HFF-Myc (cell line): ENCODE measurements at places on chromosomes 13 and 19.
A peak's percentile ranks its signal among the peaks of the same experiment; 100 is the strongest.

GRCh38 chr13:39401756-39402155 is 201.2 kb downstream of the LHFPL6 start:
- DNase-seq = no peak

DNA sequence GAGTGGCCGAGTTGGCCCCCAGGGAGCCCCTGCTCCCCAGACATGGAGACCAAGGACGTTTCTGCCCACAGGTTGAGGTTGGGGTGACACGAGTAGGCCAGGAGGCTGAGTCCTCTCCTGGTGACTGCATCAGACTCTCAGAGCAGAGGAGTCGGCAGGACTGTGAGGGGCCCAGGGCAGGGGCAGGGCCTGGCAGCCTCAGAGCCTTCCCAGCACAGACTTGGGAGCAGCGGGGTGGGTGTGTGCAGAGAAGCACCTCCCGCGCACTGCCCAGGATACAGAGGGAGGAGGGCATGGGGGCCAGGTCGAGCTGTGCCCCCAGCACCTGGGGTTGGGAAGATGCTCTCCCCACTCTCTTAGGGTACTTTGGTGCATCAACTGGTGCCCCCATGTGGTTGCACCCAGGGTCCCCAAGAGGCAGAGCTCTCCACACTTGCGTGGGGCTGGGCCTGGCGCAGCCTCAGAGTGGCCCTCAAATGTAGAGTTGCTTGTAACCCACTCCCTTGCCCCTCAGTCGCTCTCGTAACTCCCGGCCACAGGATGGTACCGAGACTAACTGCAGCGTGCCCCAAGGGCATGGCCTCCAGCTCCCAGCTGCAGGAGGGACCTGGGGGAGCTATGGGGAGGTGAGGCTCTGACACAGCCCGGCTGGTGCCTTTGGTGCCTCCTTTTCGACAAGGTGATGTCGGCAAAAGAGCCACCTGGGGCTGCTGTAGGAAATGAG is 15.9 kb downstream of the TSSK6 start:
- DNase-seq = no peak

DNA sequence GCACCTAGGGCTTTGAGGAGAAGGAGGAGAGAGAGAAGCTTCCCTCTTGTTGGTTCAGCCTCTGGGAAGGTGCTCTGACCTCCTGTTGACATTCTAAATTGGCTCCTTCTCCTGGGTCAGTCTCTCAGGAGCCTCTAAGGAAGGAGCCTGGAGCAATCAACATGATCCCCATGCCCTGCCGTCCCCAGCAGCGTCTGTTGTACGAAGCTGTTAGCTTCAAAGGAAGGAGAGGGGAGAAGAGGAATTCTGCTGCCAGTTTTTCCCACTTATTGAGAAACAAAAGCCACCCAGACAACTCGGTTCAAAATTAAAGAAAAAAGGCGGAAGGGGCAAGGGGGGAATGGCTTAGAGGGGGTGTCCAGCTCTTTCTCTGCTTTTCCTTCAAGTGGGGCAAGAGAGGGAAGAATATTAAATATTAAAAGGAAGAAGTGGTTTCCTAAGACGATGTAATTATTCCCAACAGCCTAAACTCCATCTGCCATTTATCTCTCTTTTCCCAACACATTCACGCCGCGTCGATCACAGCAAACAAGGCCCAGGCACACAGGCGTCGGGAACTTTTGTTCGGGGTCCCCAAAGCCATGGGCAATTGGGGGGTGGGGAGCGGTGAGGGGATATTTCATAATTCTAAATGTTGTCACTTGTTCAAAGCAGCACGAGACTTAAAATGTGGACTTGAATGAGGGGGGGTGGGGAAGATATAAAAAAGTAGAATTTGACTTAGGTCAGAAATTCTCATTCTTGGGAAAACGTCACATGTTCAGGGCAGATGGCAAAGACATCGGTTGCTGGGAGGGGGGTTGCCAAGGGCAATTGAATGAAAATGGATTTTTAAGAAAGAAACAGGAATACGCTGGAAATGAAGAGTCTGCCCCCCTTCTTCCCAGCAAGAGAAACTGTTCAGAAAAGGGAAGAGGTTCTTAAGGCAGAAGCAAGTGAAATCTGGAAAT is 116.8 kb upstream of the CACNA1A start:
- DNase-seq = no peak

- DNase-seq = no peak
These were observed 24.1 kb upstream of the FRY start for GRCh38 chr13:32007494-32007893.

DNA sequence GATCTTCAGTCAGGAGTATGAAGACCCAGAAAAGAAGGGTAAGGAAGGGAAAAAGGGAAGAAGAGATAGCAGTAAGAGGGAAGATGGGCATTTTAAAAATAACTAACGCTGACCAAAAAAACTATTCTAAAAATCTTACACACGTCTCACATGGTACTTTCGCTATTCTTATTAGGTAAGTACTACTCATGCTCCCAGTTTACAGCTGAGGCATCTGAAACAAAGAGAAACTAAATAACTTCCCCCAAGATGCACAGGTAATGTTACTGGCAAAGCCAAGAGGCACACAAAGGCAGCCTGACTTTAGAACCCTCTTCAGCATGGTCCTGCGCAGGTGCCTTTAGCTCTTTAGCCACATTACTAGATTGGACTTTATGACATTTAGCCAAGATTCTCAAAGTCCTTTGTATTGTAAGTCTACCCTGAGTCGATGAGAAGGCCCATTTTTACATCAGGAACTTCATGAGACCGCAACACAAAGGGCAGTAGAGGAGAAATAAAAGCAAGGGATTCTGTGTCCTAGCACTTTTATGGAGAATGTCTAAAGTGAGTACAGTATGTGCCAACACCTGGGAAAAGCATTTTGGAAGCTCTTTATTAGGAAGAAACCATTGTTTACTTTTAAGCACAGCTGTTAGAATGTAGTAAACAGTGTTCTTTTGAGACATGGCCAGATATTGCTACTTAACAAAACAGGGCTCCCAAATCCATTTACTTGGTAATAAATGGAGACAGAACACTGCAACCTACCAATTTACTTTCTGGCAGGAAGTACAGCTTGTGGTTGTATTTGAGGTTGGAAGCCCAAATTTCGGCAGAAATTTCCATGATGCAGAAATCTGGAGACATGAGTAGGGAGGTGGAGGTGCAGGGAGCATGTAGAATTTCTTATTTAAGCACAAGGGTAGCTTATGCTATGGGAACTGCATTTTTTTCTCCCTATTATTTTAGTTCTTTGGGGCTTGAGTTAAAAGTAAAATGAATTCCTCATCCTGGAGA is 250.7 kb downstream of the KCTD12 start:
- no peak for DNase-seq

DNA sequence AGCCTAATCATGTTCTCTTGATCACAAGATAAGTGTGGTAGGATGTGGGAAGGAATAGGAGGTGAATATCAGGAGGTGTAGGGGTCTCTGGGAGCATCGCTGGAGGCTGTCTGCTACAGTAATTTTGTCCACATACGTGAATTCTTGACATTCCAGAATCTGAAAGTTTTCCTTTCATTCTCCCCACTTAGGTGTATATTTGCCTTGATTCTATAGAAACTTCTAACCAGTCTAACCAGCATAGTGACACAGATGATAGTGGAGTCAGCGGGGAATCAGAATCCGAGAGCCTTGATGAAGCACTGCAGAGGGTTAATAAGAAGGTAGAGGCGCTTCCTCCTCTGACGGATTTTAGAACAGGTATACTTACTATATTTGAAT is 106.4 kb downstream of the RNF17 start:
- DNase-seq = no peak

DNA sequence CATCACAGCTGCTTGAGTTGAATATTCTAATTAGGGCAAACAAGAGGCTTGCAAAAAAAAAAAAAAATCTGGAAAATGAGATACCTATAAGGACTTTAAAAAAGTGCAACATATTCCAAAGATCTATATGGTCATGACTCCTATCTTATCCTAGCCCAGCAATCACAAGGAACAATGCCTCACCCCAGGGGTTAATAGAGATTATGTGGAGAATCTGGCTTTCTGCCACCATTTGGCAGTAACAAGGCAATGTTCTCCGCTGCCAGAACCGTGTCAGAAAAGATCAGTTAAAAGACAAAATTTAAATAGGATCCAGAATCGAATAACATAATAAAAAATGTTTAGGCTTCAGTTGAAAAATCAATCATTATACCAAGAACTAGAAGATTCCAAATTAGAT is 1643.2 kb upstream of the PRR20A start:
- DNase-seq = no peak

- DNase-seq = no peak
These were observed 16.7 kb downstream of the TSKS start for GRCh38 chr19:49746206-49746958.

- no peak for DNase-seq
These were observed 5.2 kb upstream of the ZNF836 start for GRCh38 chr19:52176574-52176973.

GRCh38 chr19:44303976-44304568 is 753 bp downstream of the ZNF235 start:
- peak; percentile 17 for DNase-seq

- no peak for DNase-seq
These were observed 7.5 kb upstream of the TM6SF2 start for GRCh38 chr19:19280561-19280960.

DNA sequence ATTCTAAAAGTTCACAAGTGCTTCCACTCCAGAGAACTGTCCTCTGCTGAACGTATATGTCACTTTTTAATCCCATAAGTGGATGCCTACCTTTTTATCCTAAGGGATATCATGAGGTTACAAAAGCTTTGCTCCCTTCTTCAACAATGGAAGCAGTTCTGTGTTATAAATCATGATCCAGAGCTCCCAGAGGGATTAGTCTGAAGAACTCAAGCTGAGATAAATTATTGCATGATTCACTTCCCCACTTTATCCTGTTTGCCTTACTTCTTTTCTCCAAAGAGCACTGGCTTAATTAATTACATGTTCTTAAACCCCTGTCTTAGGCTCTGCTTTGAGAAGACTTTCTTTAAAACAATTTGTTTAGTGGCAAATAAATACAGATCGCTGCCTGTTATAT is 246.7 kb downstream of the PCDH17 start:
- no peak for DNase-seq

- no peak for DNase-seq
These were observed 10.5 kb upstream of the GJA3 start for GRCh38 chr13:20171364-20171763.

DNA sequence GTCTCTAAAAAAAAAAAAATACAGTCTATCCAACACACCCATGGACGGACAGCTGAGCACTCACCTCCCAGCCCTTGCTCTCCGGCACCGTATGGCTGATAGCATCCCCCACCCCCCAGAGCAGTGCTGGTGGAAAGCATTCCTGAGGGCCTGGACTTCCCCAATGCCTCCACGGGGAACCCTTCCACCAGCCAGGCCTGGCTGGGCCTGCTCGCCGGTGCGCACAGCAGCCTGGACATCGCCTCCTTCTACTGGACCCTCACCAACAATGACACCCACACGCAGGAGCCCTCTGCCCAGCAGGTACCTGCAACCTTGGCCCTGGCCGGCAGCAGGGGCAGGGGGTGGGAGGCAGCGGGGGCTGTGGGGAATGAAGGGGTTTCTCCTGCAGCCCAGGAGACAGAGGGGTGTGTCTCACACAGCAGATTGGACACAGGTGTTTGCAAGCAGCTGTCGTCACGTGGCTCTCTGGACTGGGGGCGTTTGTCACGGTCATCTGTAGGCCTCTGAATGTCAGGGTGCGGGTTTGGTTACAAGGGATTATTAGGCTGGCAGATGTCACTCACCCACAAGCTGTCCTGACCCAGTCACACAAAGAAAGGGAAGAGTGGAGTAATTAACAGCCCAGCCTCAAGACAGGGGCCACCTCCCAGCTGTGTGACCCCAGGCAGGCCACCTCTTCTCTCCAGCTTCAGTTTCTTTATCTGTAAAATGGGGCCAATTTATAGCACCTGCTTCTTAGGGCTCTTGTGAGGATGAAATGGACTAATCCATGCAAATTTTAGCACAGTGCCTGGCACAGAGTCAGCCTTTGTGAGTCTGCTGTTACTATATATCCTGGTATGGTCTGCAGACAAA is 19.3 kb downstream of the PLD3 start:
- DNase-seq = no peak

DNA sequence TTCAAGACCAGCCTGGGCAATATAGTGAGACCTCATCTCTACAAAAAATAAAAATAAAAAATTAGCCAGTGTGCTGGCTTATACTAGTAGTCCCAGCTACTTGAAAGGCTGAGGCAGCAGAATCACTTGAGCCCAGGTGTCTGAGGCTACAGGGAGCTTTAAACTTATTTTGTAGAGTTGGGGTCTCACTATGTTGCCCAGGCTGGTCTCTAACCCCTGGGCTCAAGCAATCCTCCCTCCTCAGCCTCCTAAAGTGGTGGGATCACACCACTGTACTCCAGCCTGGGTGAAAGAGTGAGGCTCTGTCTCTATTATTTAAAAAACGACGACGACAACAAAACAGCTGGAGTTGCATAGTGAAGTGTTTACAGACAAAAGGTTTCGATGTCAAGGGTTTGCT is 8.0 kb downstream of the RAB3D start:
- DNase-seq = no peak

GRCh38 chr13:20209948-20210347 is 17.2 kb upstream of the GJB2 start:
- no peak for DNase-seq

GRCh38 chr13:101325423-101325822 is 90.9 kb downstream of the NALCN start:
- DNase-seq = no peak

- no peak for DNase-seq
These were observed 131.6 kb downstream of the OLFM4 start for GRCh38 chr13:53160211-53160610.

GRCh38 chr19:2627855-2628254 is 74.6 kb downstream of the GNG7 start:
- DNase-seq = no peak

GRCh38 chr19:50255115-50255514 is 51.7 kb downstream of the MYH14 start:
- no peak for DNase-seq

GRCh38 chr13:99386911-99387788 is 80.0 kb upstream of the GPR183 start:
- no peak for DNase-seq

DNA sequence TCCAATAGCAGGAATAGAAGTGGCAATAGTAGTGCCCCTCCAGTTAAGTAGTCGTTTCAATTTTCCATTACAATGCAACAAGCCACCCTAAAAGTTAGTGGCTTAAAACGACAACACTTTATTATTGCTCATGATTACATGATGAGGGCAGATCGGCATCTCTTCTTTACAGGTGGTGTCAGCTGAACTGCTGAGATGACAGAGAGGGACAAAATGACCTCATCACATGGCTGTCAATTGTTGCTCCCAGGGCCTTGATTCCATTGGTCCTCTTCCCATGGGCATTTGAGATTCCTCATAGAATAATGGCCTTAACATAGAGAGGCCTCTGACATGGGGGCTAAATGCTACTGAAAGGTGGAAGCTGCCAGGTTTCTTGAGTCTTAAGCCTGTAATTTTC is 679.8 kb upstream of the KLHL1 start:
- no peak for DNase-seq
